ENCODE measurements at places on chromosomes 12 and 14.

GRCh38 chr14:92976268-92976667 lies 53.3 kb downstream of the CHGA start:
- no peak for ATAC-seq

DNA sequence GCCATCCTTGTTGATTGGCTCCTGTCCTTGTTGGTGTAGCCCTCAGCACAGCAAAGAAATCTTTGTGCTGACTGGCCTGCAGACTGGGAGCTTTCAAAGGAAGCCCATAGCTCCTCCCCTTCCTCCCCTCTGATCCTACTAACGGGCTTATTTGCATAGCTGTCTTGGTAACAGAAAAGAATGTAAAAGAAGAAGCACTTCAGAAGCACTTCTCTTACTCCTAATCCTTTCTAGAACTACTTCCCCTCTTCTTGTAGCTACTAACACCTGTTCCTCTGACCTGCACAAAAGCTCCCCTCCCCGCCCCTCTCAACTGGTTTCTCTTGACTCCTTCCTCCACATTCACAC lies 14.3 kb upstream of the RIC8B start:
- peak; percentile 98 for ATAC-seq

GRCh38 chr14:61536661-61537562 lies 158.4 kb upstream of the HIF1A start:
- ATAC-seq = no peak

DNA sequence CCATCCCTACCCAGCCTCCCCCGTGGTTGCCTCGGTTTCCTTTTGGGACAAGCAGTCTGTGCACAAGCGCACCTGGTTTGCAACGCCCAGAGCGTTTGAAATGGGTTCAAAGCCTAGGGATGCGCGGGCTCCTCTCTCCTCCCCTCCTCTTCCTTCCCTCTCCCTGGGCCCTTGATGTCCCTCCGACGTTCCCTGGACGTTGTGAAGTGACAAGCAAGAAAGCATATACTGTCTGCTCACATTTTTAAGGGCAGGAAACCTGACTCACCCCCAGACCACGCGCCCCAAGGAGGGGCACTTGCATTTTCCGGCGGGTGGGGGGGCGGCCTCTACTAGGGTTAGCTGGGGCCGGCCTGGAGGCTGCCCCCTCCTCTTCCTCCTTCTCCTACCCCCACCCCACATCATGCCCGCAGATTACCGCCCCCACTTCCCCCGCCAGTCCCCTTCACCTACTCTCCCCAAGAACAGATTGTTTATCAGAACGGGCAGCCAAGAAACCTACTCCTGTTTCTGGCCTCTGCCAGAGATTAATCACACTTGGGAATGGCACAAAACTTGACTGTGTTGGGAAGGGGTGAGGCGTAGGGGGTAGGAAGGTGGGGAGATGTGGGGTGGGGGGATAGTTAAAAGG lies 9.5 kb upstream of the IRF2BPL start:
- ATAC-seq = no peak

Data from stimulated activated memory B cell treated with anti-CD40 and anti-IgM and Interleukin-4, amounts not matched to agents 10 μg/mL and 1 μg/mL and 100 μg/mL, for 72 hours (primary cell).